CD4-positive, CD25-positive, alpha-beta regulatory T cell (primary cell): ENCODE measurements at places on chromosomes 2 and 18. TPM values are rescaled to one million over a fixed set of nuclear protein-coding genes. Genes with fewer than 3 reads are reported as not detected.

DNA sequence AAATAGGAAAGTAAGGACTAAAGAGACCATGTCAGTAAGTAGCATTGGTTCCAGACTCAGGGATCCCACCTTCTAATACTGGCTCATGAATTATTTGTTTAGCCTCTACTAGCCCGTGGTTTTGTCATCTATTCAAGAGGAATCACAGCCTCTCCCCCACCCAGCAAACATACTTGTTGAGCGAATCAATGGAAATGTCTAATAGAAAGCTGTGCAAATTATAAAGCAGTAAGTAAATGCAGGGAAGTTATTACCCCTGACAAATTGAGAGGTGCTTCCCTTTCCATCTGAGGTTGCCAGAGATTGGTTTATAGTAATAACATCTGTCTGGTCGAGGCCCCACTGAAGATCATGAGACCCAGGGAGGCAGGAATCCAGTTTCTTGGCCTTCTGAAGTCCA, 219.3 kb upstream of the OSR1 start:
- DNase-seq, result no peak

GRCh38 chr18:24930971-24931370, 421.0 kb downstream of the ZNF521 start:
- no peak for DNase-seq

GRCh38 chr18:58858591-58859468, 5.8 kb upstream of the ZNF532 start:
- DNase-seq, result no peak

- DNase-seq, result no peak
These were observed 53.5 kb downstream of the SEPTIN10 start for GRCh38 chr2:109560265-109560664.

- DNase-seq, result no peak
These were observed 135.8 kb upstream of the APCDD1 start for GRCh38 chr18:10318691-10318970.

Gene NAT8
- not detected for total RNA-seq

- DNase-seq, result no peak
These were observed 294.7 kb upstream of the EPAS1 start for GRCh38 chr2:46002507-46002883.

Gene GULP1
- not detected for total RNA-seq

DNA sequence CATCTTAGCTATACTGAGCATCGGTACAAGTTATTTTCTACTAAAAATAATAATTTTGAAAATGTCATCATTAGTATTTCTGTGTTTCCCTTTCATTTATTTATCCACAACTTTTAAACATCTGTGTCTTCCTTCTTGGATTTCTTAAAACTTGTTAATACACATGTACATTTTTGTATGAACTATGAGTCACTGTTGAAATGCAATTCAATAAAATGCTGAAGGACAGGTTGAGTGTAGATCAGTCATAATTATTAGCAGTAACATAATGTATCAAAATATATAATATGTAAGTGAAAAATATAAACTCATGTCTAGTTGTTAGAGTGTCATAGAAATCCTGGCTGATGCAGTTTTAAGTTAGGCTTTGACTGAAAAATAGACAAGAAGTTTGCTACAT, 115.9 kb downstream of the MEIS1 start:
- no peak for DNase-seq

Gene SCN7A
- total RNA-seq, result not detected

Gene MROH2A
- total RNA-seq, result not detected

Gene TOGARAM2
- total RNA-seq, result 9.3 TPM

DNA sequence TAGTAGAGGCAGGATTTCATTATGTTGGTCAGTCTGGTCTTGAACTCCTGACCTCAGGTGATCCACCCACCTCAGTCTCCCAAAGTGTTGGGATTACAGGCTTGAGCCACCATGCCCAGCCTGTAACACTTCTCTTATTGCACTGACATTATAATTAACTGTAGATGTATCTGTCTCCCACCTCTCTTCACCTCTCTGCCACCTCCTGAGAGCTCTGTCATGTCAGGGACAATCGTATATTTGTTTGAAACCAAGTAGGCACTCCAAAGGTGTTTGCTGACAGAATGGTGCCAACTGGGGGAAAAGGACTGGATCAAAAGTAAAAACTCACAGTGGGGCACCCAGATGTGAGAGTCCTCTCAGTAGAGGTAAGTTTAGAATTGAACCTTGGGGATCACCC, 17.3 kb upstream of the ME2 start:
- no peak for DNase-seq

GRCh38 chr2:230904856-230905447, 20.1 kb downstream of the GPR55 start:
- DNase-seq, result no peak

DNA sequence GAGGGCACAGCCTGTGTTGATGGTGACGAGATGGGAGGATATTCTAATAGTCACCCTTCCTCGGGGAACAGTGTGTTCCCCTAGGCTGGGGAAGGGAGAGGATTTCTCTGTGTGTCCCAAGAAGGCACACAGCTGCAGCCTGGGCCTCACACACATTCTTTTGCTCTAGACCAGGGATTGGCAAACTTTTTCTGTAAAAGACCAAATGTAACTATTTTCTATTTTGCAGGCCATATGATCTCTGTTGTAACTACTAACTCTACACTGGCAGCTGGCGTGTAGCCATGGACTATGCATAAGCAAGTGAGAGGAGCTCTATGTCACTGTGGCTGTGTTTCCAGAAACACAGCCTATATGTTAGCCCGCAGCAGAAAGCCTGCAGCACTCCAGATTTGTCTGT, 65.8 kb downstream of the ARHGAP28 start:
- DNase-seq, result no peak

DNA sequence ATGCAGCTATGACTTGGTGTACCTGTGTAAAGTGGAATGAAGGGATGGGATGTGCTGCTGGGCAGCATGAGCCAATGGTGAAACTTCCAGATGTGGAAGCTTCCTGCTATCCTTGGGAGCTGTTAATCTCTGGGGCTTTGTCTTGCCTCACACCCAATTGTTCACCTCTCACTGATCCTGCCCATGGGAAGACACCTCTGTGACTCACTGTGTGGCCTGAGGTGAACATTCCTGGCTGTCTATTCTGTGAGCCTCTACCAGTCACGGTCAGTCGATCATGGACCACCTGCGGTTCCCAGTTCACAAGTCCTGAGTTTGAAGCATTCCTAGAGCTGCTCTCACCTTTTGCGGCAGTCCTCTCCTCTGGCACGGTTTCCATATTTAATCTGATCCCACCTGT, 12.1 kb downstream of the NEURL3 start:
- no peak for DNase-seq
